ENCODE measurements at places on chromosomes 13 and 19. TPM values are rescaled to one million over a fixed set of nuclear protein-coding genes. Genes with fewer than 3 reads are reported as not detected.

- no peak for ATAC-seq
Measured at GRCh38 chr13:105627270-105627669, 908.2 kb downstream of the EFNB2 start.

GRCh38 chr13:76516013-76516412 lies 370.2 kb downstream of the KCTD12 start:
- ATAC-seq = no peak

DNA sequence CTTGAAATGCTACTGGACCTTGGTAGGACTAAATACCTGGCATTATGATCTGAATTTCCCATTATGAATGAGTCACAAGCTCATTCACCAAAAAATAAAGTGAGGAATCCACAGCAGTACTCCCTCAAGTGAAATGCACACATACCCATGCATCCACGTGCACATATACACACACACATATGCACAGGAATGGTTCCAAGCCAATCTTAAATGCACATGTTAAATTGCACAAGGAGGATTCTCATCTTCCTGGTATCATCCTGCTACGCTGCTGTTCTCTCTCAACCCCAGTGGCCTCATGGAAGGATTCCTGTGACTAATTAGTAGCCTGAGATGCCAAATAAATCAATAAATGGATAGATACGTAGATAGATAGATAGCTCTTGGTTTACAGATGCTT lies 132.1 kb upstream of the KLF12 start:
- ATAC-seq = no peak

GRCh38 chr13:21675095-21675991 lies 4.5 kb downstream of the FGF9 start:
- peak; percentile 25 for ATAC-seq

GRCh38 chr13:33496336-33496735 lies 210.8 kb upstream of the STARD13 start:
- ATAC-seq = no peak

GRCh38 chr13:33235564-33235963 lies 50.0 kb downstream of the STARD13 start:
- ATAC-seq = no peak

DNA sequence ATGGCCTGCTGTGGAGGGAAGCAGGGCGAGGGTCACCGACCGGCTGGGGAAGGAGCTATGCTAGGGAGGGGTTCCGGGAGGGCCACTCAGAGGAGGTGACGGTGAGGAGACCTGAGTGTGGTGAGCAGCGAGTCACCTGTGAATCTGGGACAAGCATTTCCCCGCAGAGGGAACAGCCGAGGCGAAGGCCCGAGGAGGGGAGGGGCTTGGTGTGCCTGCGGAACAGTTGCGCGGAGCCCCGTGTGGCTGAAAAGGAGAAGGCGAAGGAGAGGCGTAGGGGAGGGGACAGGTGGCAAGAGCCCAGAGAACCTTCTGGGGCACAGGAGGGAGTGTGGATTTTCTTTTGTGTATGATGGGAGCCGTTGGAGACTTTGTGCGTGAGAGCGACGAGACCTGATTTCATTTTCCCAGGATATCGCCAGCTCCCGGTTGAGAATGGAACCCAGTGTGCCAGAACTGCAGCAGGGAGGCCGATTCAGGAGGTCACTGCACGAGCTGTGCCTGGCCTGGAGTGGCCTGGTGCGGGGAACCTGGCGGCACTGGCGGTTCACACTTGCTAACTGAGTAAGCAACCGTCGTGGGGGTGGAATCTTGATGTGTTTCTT lies 117.7 kb upstream of the ZNF507 start:
- ATAC-seq = no peak

- peak; percentile 81 for ATAC-seq
Measured at GRCh38 chr19:40221858-40222619, 3.9 kb upstream of the TTC9B start.

DNA sequence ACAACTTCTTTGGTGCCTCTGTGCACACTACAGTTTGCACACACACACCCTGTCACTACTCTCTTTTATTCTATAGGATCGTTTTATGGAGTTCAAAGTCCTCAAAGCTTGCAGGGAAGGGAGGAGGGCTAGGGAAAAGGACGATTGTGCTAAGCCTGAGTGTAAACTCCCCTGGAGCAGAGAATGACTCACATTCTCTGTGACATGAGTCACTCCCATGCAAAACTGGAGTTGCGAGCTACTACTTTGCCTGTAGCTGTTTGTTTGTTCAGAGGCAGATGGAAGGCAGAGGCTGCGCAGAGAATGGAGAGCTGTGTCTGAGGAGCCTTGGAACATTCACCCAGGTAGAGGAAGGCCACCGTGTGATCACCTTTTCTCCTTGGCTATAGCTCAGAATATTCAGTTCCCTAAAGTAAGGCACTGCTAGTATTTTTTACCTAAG lies 80.5 kb upstream of the MBNL2 start:
- peak; percentile 99 for ATAC-seq

DNA sequence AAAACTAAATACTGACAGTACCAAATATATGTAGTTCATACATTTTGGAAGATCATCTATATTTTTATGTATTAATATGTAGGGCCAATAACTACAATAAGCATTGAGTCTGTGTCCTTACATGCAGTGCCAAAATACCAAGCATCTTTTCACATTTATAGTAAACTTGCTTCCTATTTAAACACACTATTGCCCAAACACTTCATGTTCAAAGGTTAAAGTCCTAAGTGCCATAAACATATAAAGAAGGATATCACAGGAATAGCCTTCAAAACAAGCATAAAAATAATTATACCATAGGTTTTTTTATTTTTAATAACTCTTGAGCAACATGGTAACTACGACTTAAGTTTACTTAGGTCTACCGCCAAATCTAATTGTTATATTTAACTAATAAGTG lies 27.1 kb downstream of the EXOSC8 start:
- ATAC-seq = no peak

- no peak for ATAC-seq
Measured at GRCh38 chr13:74569251-74569650, 435.0 kb upstream of the KLF12 start.

GRCh38 chr19:35845215-35846037 lies 6.9 kb downstream of the NPHS1 start:
- ATAC-seq = peak; percentile 40

DNA sequence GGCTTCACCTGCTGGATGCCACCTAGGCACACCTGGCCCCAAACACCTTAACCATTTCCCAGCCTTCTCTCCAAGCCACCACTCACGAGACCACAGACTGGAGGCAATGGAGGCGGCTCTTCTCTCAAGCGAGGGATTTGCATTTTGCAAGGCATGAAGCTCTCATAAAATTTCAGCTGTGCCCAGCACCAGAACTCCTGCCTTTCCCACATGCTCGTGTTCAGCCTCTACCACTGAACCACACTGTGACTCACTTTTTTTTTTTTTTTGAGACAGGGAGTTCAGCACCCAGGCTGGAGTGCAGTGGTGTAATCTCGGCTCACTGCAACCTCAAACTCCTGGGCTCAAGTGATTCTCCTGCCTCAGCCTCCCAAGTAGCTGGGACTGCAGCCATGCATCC lies 10.6 kb downstream of the NANOS3 start:
- peak; percentile 59 for ATAC-seq

DNA sequence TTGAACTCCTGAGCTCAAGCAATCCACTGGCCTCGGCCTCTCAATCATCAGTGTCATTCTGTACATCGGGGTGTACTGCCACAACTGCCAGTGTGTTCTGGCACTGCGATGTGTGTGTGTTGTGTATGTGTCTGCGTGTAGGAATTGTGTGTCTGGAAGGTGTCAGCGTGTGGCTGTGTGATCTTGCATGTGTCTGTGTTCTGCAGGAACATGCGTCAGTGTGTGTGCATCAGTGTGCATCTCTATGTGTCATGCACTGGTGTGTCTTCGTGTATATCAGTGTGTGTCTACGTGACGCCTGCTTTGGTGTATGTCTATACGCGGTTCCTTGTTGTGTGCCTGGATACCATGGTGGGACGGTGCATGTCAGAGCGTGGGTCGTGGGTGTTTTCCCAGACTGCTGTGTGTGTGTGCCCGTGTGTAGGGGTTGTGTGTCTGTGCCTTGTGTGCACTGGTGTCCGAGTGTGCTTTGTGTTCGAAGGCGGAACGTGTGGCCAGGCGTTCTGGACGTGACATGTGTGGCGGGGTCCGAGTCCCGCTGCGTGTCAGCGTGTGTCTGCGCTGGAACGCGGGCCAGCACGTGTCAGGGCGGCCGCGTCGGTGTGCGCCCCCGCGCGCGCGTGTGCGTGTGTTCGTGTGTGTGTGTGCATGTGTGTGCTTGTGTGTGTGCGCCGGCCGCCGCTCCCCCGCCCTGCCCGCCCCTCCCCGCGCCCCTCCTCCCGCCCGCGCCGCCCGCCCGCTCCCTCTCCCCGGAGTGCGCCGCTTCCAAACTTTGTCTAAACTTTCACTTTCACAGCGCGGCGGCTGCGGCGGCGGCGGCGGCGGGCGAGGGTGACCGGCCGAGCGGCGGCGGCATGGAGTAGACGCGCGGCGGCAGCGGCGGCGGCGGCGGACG lies at the start of gene NFIX:
Gene NFIX (plus strand): TSS at position 775 of the 895 bp plus-strand sequence. CDS start 363 bp downstream, outside the sequence.
- peak; percentile 44 for ATAC-seq

GRCh38 chr13:40668335-40668734 lies 1.9 kb upstream of the FOXO1 start:
- ATAC-seq = no peak

- no peak for ATAC-seq
Measured at GRCh38 chr19:56383826-56384605, 9.3 kb downstream of the ZNF582 start.

- ATAC-seq = peak; percentile 46
Measured at GRCh38 chr13:113448885-113449692, 4.2 kb downstream of the ADPRHL1 start.

DNA sequence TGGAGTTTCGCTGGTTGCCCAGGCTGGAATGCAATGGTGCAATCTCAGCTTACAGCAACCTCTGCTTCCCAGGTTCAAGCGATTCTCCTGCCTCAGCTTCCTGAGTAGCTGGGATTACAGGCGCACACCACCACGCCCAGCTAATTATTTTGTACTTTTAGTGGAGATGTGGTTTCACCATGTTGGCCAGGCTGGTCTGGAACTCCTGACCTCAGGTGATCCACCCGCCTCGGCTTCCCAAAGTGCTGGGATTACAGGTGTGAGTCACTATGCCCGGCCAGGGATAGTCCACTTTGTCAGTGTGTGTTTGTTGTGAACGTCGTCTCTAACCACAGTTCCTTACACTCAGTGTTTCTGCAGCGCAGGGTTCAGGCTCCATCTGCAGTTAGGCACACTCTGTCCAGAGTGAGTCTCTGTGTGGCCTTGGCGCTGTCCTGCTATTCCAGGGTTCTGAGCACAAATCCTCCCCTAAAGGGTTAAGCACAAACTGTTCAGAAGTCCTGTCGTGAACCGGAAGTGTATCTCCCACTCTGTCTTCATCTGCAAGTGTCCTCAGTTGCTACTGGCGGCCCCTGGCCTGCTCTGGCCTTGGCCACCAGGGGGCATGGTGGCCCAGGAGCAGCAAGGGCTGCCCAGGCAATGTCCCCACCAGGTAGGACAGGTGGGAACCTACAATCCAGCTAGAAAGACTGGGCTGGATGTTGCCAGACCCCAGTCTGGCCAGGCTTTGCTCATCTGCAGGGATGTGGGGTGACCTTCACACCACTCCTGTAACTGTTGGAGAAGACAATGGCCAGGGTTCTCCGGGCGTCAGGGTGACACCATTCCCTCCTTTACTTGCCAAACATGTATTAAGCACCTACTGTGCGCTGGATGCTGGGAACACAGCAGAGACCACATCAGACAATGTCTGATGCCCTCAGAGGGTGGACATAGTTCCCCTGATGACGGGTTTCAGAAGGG lies 38.8 kb upstream of the GATAD2A start:
- ATAC-seq = peak; percentile 89

- ATAC-seq = no peak
Measured at GRCh38 chr19:51695088-51695487, 2.0 kb downstream of the SPACA6 start.

DNA sequence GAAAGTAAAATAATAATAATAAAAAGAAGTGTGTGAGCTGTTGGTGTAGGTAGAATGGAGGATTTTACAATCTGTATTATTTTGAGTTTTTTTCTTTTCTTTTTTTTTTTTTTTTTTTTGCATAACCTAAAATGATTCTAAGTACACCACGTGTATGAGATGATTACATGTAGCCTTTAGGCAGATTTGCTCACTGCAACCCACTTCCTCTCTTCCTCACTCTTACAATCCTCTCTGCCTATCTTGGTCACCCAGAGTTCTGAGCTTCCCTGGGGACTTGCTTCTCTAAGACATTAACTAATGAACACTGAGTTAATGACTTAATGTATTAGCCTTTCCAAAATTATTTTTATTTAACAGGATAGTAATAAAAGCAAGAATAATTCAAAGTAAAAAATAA lies 1169.6 kb downstream of the EFNB2 start:
- ATAC-seq = no peak

- peak; percentile 47 for ATAC-seq
Measured at GRCh38 chr13:21458451-21458812, 671 bp downstream of the ZDHHC20 start.

GRCh38 chr13:31909864-31910551 lies 121.6 kb upstream of the FRY start:
- peak; percentile 42 for ATAC-seq

DNA sequence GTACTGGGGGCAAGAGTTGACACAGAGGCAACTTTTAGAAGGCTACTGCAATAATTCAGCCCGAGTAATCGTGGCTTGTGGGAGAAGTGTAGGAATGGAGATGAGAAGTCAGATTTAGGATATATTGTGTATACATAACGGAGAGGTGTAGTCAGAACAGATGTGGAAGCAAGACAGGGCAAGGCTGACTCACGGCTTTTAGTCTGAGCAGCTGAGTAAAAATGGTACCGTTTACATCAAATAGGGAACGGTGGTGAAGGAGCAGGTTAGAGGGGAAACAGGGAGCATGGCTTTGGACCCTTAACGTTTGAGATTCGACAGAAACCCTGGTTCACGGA lies 796 bp upstream of the LSM14A start:
- ATAC-seq = peak; percentile 85

DNA sequence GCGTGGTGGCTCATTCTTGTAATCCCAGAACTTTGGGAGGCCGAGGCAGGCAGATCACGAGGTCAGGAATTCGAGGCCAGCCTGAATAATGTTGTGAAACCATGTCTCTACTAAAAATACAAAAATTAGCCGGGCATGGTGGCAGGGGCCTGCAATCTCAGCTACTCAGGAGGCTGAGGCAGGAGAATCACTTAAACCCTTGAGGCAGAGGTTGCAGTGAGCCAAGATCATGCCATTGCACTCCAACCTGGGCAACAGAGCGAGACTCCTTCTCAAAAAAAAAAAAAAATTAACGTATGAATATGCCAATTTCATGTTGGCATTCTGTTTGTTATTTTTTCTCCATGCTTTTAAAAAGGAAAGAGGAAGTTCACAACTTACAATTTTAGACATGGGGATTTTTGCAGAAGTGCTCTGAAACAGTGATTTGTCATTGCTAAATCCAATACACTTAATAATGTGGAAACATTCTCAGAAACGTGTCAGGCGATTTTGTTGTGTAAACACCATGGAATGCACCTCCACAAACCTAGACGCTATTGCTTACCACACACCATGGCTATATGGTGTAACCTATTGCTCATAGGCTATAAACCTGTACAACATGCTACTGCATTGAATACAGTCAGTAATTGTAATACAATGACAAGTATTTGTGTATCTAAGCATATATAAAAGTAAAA lies 115.9 kb upstream of the PCDH20 start:
- ATAC-seq = no peak

Gene SYT3
- not detected for total RNA-seq

Gene ZNF480
- total RNA-seq = 2.5 TPM

Gene TPTE2
- 0.34 TPM for total RNA-seq

Gene RRAS
- total RNA-seq = 7.6 TPM

Gene OR7D2
- 0.11 TPM for total RNA-seq

Gene LRRC63
- total RNA-seq = 1.0 TPM

All from activated T-helper 17 cell treated with anti-CD3 and anti-CD28 coated beads, Interleukin-2, amount 50 U/mL, for 72 hours (primary cell).